ENCODE measurements at places on chromosomes 11 and 22. TPM values are rescaled to one million over a fixed set of nuclear protein-coding genes. Genes with fewer than 3 reads are reported as not detected.

The YPEL1 gene
- 28.5 TPM for total RNA-seq

The TNNT3 gene
- 1.3 TPM for total RNA-seq

The HORMAD2 gene
- 0.92 TPM for total RNA-seq

The KRTAP5-10 gene
- not detected for total RNA-seq

The GAS2 gene
- total RNA-seq: 24.4 TPM

All from dorsolateral prefrontal cortex (tissue), 122 donors.